ENCODE measurements at places on chromosomes 5 and 9.
A peak's percentile ranks its signal among the peaks of the same experiment; 100 is the strongest.

DNA sequence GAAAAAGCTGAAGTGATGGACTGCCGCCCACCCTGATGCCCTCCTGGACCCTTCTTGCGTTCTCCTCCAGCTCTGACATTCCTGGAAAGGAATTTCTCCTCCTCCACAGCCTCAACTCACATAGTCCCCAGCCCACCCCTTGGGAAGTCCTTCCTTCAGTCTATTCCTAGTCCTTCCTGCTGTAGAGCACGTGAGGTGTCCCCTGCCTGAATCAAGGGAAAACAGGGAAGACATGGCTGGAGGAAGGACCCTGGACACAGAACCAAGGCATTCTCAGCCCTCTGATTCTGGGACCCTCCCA is 3.7 kb downstream of the ARID3C start:
- DNase-seq = no peak

GRCh38 chr9:7185612-7186011 is 427.8 kb downstream of the KDM4C start:
- peak; percentile 89 for DNase-seq

DNA sequence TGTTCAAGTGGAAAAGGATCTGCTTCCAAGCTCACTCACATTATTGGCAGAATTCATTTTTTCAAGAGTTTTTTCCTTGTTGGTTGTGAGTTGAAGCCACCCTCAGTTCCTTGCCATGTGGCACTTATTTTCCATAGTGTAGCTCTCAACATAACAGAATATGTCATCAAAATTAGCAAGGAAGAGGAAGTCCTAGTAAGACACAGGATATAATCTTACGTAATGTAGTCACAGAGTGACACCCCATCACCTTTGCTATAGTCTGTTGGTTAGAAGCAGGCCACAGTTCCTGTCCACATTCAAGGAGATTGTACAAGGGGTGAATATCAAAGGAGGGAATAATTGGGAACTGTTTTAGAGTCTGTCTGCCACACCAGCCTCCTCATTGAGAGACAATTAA is 15.7 kb downstream of the IRGM start:
- no peak for DNase-seq

DNA sequence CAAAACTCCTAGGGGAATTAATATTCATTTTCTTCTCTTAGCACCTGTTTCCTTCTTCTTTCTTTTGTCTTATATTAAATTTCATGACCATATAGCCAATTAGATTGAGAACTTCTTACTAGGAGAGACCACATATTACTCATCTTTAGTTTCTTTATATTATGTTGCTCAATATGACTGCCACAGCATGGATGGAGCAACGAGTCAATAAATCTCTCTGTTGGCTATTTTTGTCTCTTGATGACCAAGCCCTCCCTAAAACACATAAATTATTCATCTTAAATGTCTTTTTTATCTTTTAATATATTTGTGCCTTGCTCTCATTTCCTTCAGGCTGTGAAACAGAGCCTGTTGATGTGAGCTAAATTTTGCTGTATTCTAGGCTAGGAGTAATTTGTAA is 123.0 kb downstream of the ADAMTSL1 start:
- DNase-seq = peak; percentile 90

- peak; percentile 6 for DNase-seq
These were observed 194.4 kb upstream of the VCAN start for GRCh38 chr5:83277154-83277553.

- DNase-seq = no peak
These were observed 16.0 kb downstream of the HSD17B4 start for GRCh38 chr5:119468286-119468685.

DNA sequence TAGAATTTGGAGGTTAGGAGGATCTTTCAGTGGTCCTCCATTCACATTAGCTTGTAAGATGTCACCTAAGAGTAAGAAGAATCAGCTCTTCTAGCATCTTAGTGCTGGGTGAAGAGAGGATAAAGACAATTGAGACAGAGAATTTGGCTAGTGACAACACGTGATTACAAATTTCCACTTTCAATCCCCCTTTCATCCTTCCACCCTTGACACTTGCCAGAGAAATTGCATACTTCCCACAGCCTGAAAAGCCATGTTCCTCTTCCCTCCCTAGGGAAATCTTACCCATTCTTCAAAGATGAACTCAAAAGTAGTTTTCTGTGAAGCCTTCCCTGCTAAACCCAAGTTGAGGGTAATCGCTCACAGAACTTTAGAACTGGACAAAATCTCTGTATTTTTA is 282.6 kb upstream of the PTGER4 start:
- DNase-seq = no peak

Data from EH (cell line).